ENCODE measurements at places on chromosomes 1 and 21.

DNA sequence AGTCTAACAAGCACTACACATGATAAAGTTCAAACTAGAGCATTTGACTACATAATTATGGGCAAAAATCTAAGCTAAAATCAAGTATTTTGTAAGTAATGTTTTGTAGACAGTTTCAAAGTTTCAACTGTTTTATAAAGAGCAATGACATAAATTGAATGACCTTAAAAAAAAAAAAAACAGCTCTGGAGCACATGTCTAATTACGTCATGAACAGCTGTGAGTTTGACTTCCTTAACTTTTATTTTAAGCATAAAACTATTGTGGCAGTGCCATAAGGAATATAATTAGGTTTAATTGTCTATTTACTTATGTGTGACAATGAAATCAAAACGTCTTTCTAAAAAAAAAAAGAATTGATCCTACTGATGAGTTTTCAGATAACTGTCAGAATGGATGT is 272.5 kb upstream of the LRRC7 start:
- no peak for DNase-seq

GRCh38 chr1:92843046-92843423 is 11.2 kb downstream of the RPL5 start:
- no peak for DNase-seq

GRCh38 chr1:56331892-56332567 is 247.3 kb downstream of the PLPP3 start:
- no peak for DNase-seq

DNA sequence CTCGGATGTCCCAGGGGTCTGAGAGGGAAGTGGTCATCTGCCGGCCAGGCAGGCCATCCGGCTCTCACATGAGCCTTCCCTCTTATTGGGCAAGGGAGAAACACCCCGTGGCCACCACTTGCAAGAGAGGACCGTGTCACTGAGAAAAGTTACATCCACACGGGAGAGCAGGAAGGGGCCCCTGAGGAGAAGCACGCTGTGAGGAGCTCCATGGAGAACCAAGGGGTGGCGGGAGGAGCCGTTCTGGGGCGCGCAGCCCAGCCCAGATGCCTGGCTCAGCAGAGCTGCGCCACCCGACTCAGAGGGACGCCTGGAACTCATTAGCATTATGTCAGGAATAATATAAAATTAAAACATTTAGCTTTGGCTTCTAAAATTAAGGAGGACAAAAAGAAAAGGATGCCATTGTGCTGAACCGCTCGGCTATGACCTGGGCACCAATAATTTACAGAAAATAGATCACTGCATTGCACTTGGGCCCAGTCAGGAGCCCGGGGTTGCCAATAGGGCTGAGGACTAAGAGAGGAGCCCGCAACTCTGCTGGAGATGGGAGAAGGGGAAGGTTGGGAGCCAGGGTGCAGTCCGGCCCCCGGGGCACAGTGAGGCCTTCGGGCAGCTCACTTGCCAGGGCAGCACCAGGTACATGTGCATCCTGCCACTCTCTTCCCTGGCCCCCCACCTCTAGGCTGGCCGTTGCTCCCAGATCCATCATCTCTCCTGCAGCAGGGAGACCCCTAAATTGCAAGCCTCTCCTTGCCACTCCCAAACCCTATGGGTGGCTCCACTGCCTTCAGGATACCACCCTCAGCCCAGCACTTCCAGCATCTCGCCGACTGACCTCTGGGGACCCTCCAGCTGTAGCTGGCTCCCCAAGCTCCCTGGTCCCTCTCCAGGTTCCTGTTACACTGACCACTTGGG is 84.8 kb downstream of the DMRTB1 start:
- no peak for DNase-seq

GRCh38 chr1:240295811-240296210 is 204.1 kb downstream of the FMN2 start:
- no peak for DNase-seq

DNA sequence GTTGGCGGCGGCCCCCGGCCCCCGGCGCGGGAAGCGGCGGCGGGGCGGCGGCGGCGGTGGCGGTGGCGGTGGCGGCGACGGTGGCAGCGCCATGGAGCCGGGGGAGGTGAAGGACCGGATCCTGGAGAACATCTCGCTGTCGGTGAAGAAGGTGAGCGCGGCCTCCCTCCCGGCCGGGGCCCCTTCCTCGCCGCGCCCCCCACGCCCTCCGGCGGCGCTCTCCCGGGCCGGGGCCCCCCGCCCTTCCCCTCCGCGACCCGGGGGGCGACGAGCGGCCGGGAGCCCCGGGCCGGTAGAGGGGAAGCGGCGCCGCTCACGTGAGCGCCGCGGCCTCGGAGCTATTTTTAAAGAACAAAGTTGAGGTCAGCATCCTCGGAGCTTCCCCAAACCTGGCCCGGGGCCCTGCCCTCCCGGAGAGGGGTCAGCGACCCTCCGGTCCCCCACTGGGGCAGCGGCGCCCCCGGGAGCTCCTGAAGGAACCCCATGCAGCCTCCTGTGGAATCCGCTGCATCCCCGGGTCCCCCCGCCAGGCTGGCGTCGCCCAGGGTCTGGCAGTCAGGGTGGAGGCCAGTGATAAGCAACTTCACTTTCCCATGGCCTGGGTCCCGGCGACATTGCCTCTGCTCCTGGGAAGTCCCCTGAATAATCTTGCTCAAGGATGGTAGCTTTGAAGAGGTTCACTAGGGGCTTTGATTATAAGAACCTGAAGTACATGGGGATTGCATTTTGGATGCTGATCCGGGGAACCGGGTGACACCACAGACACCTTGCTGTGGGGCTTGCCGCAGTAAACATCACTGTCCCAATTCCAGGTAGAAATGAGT is 560 bp downstream of the PLEKHM2 start:
- peak; percentile 68 for DNase-seq

DNA sequence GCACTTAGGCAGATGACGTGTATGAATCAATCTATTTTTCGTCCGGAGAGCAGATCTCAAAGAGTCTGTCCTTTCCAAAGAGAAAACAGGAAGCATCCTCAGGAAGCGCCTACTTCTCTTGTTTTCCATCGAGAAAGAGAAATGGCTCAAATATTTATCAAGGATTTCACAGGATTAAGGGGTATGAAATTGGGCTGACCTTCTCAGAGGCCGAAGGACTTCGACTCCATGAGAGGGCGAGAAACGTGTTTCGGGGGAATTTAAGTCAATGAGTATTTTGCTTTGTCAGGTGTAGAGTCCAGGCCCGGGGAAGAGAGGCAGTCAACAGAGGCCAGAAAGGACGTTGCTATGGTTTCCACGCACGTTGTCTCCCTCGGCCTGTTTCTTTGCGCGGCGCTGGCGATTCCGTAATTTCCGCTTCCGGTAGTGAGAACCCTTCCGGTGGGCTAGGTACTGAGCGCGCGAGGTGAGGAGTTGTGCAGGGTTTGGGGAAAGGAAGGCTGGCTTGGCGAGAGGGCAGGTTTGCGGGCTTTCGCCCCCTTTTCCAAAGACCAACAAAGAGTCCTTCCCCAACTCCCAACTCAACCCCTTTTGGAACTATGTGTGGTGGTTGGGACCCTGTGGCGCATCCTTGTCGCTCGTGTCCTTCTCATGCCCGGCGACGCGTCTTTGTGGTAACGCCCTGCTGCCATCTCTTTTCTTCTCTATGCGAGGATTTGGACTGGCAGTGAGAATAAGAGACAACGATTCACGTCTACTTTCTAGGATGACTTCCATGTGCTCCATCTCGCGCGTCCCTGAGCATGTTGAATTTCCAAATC is at the start of gene MRPS21:
MRPS21 (plus strand) TSS at position 429 of the 821 bp plus-strand sequence. CDS start 506 bp downstream, outside the sequence.
- DNase-seq, result peak; percentile 92

GRCh38 chr1:24743404-24744211 is 1.6 kb upstream of the CLIC4 start:
- DNase-seq, result no peak

DNA sequence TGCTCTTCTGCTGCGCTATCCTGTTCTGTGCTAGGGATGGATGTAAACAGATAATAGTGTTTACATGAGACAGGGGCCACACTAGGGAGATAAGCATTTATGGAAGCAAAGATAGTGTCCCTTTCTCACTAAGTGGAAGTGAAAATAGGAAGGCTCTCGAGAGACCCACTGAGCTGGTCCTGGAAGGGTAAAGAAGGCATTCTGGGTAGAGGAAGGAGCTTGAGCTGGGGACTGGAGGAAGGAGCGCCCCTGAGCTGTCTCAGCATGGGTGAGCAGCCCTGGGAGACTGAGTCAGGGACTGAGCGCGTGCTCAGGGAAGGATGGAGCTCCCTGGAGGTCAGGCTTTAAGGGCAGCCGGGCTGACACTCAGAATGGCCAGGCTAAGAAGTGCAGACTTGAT is 93.3 kb downstream of the IGSF21 start:
- no peak for DNase-seq

DNA sequence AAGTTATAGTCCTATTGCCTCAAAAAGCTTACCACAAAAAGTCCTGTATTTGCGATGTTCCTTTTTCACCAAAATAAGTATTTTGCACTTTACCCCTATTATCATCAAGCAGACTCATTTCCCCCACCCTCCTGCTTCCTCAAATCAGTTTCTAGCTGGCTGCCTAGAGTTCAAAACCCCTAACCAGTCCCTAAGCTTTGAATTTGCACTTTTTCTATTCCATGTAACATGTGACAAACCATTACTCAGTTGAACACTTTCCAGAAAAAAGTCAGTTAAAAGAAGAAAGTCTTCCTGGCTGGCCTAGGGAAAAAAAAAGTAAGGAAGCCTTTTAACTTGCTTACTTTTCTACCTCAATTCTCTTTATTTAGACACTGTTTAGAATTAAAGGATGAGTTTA is 8.2 kb downstream of the CEP170 start:
- no peak for DNase-seq

GRCh38 chr21:36707763-36708285 is 8.9 kb downstream of the SIM2 start:
- no peak for DNase-seq

- DNase-seq, result no peak
These were observed 32.8 kb downstream of the LHX4 start for GRCh38 chr1:180262628-180263488.

DNA sequence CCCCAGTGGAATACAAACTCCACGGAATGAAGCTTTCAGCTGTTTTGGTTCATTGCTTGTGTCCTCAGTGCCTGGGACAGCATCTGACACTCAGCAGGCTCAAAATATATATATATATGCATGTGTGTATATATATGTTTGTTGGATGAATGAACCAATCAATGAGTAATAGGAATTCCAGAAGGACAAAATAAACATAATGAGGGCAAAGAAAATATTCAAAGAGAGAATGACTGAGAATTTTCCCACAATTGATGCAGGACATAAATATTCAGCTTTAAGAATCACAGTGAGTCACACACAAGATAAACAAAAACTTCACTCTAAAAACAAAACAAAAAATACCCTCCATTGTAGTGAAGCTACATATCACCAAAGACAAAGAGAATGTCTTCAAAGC is 64.0 kb downstream of the CHD5 start:
- DNase-seq, result no peak

- no peak for DNase-seq
These were observed 65.1 kb upstream of the RGL1 start for GRCh38 chr1:183739741-183740271.

DNA sequence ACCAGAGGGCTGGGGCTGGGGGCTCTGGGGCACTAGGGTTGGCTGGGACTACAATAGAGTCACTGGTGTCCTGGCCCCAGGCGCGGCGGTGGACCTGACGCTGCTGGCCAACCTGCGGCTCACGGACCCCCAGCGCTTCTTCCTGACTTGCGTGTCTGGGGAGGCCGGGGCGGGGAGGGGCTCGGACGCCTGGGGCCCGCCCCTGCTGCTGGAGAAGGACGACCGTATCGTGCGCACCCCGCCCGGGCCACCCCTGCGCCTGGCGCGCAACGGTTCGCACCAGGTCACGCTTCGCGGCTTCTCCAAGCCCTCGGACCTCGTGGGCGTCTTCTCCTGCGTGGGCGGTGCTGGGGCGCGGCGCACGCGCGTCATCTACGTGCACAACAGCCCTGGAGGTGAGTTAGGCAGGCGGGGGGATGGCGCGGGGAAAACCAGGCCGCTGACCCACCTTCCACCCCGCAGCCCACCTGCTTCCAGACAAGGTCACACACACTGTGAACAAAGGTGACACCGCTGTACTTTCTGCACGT is 4.1 kb downstream of the TIE1 start:
- no peak for DNase-seq

- no peak for DNase-seq
These were observed 29.2 kb downstream of the INKA2 start for GRCh38 chr1:111709986-111710385.

- DNase-seq, result no peak
These were observed 47.2 kb downstream of the HNRNPR start for GRCh38 chr1:23296931-23297330.

- no peak for DNase-seq
These were observed 16.9 kb upstream of the RPF1 start for GRCh38 chr1:84462118-84462517.

DNA sequence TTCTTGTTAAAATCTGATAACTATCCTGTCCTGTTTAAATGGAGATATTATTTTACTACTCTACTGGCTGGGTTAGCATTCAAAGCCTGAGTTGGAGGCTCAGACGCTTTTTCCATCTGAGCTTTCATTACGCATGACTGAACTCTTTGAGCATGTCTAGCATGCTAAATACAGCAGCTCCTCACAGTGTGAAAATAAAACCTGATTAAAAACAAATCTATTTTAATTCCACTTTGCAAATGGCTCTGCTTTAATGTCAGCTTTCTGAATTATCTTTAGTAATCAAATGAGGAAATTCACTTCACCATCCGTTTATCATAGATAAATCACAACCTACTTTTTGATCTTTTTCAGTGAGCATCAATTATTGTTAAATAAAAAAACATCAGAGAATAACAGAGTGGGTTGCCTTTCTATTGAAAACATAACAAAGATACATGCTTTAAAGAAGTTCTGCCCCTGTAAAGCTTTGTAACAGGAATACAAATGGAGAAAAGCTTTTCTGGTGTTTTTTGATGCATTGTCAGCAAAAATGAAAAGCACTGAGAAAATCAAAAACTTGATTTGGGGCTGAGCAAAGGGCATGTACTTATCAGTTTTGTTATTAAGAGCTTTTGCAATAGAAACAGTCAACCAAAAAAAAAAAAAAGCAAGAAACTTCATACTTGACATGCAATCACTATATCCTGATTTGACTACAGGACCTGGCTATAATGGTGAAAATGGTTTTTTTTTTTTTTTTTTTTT is 3.5 kb upstream of the SPEN start:
- DNase-seq, result no peak

DNA sequence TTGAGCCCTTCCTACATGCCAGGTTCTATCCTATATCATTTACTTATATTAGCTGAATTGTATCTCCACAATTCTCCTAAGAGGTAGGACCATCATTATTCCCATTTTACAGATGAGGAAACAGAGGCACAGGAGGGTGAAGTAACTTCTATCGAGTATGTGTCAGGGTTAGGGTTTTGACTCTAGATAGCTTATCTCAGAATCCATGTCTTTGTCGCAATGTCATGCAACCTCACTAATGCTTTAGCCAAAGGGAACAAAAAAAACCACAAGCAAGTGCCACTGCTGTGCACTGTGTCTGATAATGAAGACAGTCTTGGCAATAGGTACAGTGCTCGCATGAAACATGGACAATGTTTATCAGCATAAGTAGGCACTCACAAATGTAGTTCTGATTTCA is 95.4 kb upstream of the CLDN14 start:
- no peak for DNase-seq

Measured in activated T-cell treated with anti-CD3 and anti-CD28 coated beads, Interleukin-2, amount 50 U/mL, for 48 hours (primary cell).